ENCODE measurements at places on chromosomes 3 and 15.

DNA sequence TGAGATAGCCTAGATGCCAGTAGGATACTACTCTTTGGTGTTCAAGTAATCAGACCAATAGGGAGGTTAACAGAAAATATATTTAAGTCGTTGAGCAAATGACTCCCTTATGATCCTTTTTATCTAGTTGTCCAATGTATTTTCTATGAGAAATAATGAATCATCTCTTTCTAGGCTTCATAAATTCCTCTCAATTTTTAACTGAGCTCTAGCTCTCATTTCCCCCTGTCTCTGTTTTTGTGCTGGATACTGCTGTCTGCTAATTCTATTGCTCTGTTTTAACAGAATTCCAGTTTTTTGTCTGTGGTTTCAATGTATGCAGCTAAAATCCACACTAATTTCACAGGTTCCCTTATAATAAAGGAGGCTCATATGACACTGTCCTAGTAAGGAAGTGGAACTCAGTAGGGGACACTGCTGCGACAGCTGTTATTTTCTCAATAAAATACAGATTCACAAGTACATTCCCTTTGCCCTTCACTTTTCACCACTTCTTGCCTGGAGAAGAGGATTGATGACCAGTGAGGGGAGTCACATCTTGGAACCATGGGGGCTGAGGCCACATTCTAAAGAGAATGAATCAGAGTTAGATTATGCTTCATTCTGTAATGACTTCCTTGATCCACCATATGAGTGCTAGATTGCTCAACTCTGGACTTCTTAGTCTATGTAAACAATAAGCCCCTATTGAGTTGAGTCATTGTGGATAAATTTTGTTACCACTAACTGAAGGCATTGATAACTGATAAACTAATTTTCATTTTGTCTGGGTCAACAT, 558.7 kb upstream of the KCNMB2 start:
- DNase-seq, result no peak

- DNase-seq, result no peak
These were observed at the start of gene LHFPL4 for GRCh38 chr3:9553021-9553947. TSS of gene LHFPL4 (minus strand) at chr3:9553822. CDS start at chr3:9552679, 1,143 bp downstream.

DNA sequence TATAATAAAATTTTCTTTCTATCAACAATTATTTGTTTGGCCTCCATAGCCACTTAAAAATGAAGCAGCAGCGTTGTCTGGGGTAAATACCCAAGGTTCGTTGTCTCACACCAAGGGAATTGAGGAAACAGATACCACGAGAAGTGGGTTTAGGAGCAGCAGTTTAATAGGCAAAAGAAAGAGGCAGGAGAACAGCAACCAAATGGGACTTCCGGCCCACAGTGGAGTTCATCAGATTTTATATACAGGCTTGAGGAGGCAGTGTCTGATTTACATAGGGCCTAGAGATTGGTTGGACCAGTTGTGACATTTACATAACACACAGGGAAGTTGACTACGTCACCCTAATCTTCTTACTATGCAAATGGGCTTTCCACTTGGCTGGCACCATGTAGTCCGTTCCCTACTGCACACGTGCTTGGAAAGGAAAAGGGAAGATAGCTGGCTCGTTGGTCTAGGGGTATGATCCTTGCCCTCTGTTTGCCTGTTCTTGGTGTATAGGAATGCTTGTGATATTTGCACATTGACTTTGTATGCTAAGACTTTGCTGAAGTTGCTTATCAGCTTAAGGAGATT, 61.5 kb upstream of the SETMAR start:
- DNase-seq, result no peak

- DNase-seq, result no peak
These were observed 119.3 kb upstream of the BFSP2 start for GRCh38 chr3:133280586-133280985.

- DNase-seq, result no peak
These were observed 19.3 kb downstream of the SLC51A start for GRCh38 chr3:196235452-196236122.

GRCh38 chr3:23329471-23330105, 126.5 kb downstream of the UBE2E2 start:
- DNase-seq, result no peak

DNA sequence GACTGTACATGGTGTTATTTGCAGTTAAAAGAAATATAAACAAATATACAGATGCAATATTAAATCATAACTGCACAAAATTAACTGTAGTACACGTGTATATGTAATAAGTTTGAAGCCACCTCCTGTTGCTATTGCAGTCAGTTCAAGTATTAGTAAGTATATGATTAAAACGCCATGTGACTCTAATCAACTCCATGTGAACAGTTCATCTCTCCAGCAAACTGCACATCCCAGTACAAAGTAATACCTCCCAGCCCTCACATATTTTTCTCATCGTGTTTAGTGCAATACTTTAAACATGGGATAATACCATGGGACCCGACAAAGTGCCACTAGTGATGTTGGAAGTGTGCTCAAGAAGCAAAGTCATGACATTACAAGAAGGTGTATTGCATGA, 34.6 kb downstream of the PDCD10 start:
- DNase-seq, result no peak

- no peak for DNase-seq
These were observed 4.6 kb upstream of the CIDEC start for GRCh38 chr3:9884555-9885165.

DNA sequence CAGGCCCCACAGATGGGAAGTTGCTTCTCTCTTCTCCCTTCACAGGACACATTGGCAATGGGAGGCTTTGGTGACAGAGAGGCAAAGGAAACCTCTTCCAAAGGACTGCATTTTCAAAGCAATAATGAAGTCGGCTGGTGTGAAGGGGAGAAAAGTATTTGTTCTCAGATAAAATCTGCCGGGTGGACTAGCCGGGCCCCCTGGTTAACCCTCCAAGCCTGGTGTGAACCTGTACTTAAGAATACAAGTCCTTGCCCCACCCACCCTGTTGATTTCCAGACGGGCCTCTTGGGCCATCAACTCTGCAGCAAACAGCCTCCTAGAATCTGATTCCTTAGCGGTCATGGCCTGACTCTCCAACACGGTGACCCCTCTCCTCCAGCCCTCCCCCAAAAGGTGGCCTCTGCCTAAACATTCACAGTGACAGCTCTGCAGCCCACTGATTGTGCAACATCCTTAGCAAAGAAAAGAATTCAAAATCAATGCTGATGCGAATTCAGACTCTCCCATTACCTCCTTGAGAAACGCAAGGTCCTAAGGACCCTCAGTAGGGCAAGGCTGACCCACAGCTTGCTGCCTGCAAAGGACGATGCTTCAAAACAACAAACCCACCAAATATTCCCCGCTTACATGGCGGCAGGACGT, 9.9 kb downstream of the TLE3 start:
- no peak for DNase-seq

DNA sequence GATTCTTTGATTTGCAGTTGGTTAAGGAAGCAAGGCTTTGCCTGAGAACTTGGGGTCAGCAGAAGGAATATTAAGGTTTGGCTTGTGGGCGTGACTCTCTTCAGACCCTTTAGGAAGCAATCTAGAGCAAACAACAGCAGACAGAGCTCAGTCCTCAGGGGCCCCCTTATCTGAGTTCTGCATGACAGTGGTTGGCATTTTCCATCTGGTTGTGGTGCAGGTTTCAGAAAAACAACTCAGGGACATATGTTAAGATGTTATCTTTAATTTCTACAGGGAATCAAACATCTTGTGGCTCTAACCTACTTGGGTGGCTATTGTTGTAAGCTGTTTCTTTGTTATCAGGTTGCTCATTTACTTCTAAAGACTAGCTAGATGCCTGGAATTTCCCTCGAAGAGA, 141.4 kb downstream of the VPS8 start:
- no peak for DNase-seq
